ENCODE measurements at places on chromosomes 5 and 9. TPM values are rescaled to one million over a fixed set of nuclear protein-coding genes. Genes with fewer than 3 reads are reported as not detected.

Gene SH3RF2
- 0.59 TPM for total RNA-seq

Gene HSPB3
- not detected for total RNA-seq

Gene NR5A1
- total RNA-seq: not detected

Gene KIF20A
- 78.7 TPM for total RNA-seq

Gene DNM1
- not detected for total RNA-seq

Gene ANKRD55
- 2.3 TPM for total RNA-seq

Gene SLC26A2
- total RNA-seq: 22.1 TPM

Gene UGT3A1
- total RNA-seq: not detected

Gene GARNL3
- total RNA-seq: 1.1 TPM

Gene AHRR
- total RNA-seq: 17.8 TPM

Gene NEURL1B
- 5.3 TPM for total RNA-seq
